Camera-type eye (tissue), 1 donor: ENCODE measurements at places on chromosomes 2 and 18. TPM values are rescaled to one million over a fixed set of nuclear protein-coding genes. Genes with fewer than 3 reads are reported as not detected.

The XDH gene
- 0.93 TPM for total RNA-seq

The CRYGC gene
- 1,741 TPM for total RNA-seq

The RNPEPL1 gene
- 25.6 TPM for total RNA-seq

The CRACDL gene
- 4.6 TPM for total RNA-seq

The CNDP1 gene
- total RNA-seq, result 9.9 TPM

The AQP12B gene
- total RNA-seq, result not detected

The SIX3 gene
- total RNA-seq, result 35.2 TPM

The BUB1 gene
- 14.8 TPM for total RNA-seq

The UGT1A5 gene
- 0.16 TPM for total RNA-seq

The CROCC2 gene
- 0.16 TPM for total RNA-seq

The UCN gene
- 4.7 TPM for total RNA-seq

The CHCHD5 gene
- 28.8 TPM for total RNA-seq

The CRYBA2 gene
- 1,526 TPM for total RNA-seq

The GGCX gene
- 48.6 TPM for total RNA-seq

The FSHR gene
- not detected for total RNA-seq

The CWC22 gene
- 35.2 TPM for total RNA-seq

The C2orf72 gene
- total RNA-seq, result 4.9 TPM

The LOXHD1 gene
- 0.77 TPM for total RNA-seq

The RNF181 gene
- total RNA-seq, result 67.1 TPM

The LRATD1 gene
- total RNA-seq, result 24.7 TPM

The NDUFS1 gene
- 167 TPM for total RNA-seq

The ST3GAL5 gene
- total RNA-seq, result 32.7 TPM

The SERPINB10 gene
- 1.3 TPM for total RNA-seq

The SGPP2 gene
- total RNA-seq, result 2.0 TPM

The C2orf81 gene
- total RNA-seq, result 3.1 TPM

The DAPL1 gene
- total RNA-seq, result 64.9 TPM

The ZBTB7C gene
- 15.1 TPM for total RNA-seq

The ANO7 gene
- 1.4 TPM for total RNA-seq

The TMEM37 gene
- total RNA-seq, result 5.1 TPM

The G6PC2 gene
- 4.2 TPM for total RNA-seq

The CD8B gene
- 0.71 TPM for total RNA-seq

The RGPD4 gene
- 2.2 TPM for total RNA-seq

The MYO3B gene
- total RNA-seq, result 9.1 TPM

The CIB4 gene
- not detected for total RNA-seq

The PHOSPHO2 gene
- total RNA-seq, result 19.4 TPM

The OTOS gene
- total RNA-seq, result not detected

The HOXD4 gene
- total RNA-seq, result 0.33 TPM

The GRB14 gene
- 7.8 TPM for total RNA-seq

The GULP1 gene
- total RNA-seq, result 86.1 TPM

The CNGA3 gene
- total RNA-seq, result 9.7 TPM

The STK36 gene
- total RNA-seq, result 47.2 TPM

The DNAJC5G gene
- not detected for total RNA-seq

The KIF5C gene
- 90.0 TPM for total RNA-seq

The RPRM gene
- total RNA-seq, result 10.5 TPM

The CNTNAP5 gene
- 16.3 TPM for total RNA-seq

The REG3G gene
- total RNA-seq, result not detected

The CDH7 gene
- total RNA-seq, result 40.7 TPM

The GKN2 gene
- not detected for total RNA-seq

The CAVIN2 gene
- total RNA-seq, result 39.8 TPM

The SGO2 gene
- 6.8 TPM for total RNA-seq

The FBXO41 gene
- 6.7 TPM for total RNA-seq

The CPS1 gene
- total RNA-seq, result 3.8 TPM
